ENCODE measurements at places on chromosomes 7 and 10.

GRCh38 chr7:98562381-98562823 is 54.7 kb upstream of the NPTX2 start:
- no peak for DNase-seq

DNA sequence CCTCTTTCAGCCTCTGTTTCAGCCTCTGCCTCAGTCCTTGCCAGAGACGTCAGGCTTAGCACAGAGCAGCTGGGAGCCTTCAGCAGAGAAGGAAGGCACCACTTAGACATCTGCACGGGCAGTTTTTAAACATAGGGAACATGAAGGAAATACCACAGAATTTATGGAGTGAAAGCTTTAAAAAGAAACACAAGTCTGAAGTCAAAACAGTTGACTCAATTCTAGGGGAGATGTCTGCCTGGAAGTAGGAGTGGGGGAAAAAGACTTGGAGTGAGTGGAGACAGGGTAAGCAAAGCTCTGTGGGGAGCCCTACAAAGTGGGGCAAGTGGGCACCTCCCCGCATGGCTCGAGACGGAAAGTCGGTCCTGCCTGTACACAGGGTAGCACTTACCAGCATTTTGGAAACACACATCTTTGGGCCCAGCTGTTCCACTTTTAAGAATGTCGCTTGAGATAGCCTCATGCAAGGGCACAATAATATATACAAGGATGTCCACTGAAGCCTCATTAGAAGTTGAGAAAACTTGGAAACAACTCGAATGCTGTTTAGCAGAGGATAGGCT is 5.0 kb upstream of the TBXAS1 start:
- DNase-seq = no peak

- no peak for DNase-seq
Measured at GRCh38 chr7:67753891-67754290, 757.3 kb downstream of the TYW1 start.

GRCh38 chr7:43615558-43616145 is 32.7 kb downstream of the STK17A start:
- no peak for DNase-seq

GRCh38 chr7:145036604-145037405 is 201.0 kb upstream of the TPK1 start:
- peak; percentile 15 for DNase-seq

DNA sequence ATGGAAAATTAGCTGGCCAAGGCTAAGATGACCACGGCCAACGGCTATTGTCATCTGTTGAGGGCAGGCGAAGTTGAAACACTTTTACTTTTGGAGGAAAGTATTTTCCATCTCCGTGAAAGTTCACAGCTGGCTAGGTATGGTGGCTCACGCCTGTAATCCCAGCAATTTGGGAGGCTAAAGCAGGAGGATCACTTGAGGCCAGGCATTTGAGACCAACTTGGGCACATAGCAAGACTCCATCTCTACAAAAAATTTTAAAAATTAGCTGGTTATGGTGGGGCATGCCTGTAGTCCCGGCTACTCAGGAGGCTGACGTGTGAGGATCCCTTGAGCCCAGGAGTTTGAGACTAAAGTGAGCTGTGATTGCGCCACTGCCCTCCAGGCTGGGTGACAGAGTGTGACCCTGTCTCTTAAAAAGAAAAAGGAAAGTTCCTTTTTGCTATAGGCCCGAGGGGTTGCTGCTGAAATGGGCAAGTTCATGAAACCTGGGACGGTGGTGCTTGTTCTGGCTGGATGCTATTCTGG is 85.5 kb upstream of the MKLN1 start:
- no peak for DNase-seq

DNA sequence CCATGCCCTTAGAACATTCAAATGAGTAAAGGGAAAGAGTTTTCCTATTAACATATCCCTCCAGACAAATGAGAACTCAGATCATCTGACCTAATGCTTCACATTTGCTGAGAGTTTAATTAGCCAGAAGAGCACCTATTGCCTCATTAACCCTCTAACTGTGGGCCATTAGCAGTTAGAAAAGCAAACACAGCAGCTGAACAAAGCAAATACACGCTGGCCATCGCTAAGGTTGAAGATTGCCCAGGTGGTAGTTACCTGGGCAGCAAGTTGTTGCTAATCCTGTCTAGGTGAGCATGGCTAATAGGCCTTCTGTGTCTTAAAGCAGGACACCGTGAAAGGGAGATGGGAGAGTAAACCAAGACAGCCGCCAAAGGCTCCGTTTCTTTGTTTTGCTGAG is 49.9 kb upstream of the UCN3 start:
- DNase-seq = no peak

DNA sequence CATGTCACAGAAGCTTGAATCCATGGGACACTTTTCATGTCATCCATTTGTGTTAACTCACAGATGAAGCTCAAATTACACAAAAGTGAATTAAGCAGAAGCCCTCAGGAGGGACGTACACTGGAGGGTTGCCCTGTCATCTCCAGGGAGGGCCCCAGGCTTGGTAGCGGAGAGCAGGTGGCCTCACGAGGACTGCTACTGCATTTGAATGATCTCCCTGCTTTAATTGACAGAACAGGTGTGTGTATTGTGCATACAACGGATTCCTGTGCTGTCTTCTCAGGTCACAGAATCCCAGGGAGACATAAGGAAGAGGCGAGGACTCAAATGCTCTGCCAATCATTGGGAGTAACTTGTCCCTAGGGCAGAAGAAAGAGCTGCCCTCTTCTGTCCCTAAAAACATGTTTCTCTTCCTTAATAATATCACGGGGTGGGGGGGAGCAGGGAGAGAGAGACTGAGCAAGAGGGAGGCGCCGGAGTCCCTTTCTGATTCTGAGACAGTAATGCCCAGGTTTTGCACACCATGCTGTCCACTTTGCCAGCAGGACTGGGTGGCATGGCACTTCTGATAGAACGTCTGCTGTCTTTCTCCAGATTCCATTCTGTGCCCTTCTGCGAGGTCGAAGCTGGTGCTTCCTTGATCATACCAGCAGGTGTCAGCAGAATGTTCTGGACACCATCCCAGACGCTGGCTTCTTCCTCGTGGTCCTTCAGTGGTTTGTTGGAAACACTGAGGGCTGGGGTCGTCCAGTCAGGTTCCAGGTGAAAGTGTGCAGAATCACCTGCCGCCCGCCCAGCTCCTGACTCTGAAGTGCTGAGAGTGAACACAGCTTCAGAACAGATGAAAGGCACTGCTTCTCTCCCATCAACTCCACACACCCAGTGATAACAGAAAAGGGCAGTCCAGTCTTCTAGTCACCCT is 26.2 kb upstream of the RASGEF1A start:
- peak; percentile 65 for DNase-seq

DNA sequence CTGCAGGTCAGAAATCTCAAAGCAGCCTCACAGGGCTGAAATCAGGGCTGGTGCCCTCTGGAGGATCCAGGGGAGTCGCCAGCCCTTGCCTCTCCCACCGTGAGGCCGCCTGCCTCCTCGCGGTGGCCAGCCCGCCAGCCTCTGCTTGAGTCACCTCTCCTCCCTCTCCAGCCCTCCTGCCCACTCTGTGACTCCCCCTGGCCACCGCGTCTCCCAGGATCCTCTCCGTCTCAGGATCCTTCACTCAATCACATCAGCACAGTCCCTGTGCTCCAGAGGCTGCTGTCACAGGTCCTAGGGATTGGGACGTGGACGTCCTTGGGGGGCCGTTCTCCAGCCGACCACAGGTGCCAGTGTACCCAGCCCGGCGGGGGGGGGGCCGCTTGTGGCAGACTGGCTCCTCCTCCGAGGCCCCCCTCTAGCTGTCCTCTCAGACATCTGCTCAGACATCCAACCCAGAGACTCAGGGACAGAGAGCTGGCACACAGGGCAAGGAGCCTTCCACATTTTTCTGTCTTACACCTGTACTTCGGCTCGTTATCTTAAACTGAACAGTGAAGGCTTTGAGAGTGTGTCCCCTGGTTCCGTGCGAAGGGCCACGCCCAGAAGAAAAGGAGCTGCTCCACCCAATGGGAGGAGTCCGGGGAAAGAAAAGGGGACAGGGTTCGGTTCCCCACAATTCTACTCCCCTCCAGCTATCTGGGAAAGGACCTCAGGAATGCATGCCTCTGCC is 9.4 kb upstream of the PPP2R2D start:
- no peak for DNase-seq

- DNase-seq = no peak
Measured at GRCh38 chr10:77582710-77583115, 54.9 kb downstream of the KCNMA1 start.

DNA sequence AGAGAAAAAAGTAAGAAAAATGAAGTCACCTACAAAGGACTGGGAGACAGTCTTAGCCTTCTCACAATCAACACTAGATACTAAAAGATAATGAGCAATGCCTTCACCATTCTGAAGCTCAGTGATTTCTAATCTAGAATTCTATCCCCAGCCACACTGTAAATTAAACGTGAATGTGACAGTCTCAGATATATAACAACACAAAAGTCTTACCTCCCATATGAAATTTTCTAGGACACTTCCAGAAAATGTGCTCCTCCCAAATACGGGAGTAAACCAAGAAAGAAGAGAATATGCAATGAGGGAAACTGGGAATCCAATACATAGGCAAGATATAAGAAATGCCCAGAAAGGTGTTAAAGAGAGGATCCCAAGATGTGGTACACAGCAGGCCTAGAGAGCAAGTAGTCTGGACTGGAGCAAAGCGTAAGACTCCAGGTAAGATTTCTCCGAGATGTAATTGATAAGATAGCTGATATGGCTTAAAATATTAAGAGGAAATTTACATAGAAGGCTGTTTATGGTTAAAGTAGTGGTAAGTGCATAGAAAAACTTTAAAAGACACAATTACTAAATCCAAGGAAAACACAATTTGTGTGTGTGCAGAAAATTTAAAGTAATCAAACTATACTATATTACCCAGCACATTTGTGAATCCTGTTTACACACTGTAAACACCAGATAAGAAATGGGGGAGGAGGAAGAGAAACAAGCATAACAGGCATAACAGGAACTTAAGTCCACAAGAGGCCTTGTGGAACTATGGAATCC is 44.1 kb downstream of the SGMS1 start:
- no peak for DNase-seq

DNA sequence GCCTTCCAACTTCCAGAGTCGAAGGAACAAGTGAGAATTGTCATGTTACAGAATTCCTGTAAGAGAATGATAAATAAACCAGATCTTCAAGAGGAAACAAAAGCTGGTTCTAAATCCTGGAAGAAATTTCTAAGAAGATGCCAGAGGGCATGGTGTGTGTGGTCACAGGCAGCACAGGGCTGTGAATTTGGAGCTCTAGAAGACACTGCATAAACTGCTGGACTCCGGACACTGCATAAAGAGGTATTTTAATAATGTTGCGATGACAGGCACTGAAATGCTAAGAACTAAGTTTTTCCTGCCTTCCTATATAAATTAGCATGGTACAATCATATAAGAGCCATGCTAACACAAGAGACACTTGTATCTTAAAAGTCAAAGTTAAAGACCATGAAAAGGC is 86.0 kb downstream of the LARP4B start:
- no peak for DNase-seq

DNA sequence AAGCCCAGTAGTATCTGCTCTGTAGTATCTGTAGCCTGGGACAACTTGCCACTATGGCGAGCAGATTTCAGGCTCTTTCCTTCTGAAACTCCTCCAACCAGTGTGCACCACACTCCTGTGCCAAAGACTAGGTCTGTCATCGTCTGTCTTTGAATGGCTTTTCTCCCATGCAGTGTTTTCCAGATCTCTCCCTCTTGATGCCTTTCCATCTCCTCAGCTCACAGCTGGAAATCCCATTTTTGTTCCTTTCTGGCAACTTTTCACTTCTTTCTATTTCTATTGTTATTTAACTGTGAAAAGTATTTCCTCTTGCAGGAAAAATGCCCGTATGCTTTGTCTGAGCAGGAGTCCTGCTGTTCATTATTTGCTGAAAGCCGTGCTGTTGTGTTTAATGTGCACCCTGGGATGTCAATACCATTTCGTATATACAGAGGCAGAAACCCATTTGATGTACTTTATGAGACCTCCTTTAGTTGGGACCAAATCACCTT is 373.7 kb downstream of the PHTF2 start:
- no peak for DNase-seq

DNA sequence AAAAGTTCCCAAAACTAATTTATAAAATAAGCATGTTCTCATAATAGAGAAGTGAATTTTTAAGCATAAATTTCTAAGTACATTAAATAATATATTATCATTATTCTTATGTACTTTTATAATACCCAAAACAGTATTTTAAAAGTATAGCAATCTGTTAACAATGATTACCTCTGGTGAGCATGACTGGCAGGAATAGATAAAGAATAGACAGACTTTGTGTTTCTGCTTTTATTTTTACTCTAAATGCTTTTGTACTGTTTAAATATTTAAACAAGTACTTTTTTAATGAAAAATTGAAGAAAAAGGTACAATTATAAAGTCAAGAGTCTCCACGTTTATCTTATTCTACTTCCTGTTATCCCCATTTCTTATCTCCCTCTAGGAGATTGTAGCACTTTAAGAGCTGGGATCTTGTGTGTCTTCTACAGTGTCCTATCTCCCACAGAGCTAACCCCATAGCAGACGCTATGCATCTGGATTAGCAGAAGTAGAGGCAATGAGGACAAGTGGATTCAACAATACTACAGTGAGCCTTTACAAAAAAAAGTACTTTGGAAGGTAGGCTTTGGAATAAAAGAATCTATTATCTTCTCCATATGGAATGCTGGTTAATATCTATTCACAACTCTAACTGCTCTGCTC is 42.9 kb downstream of the IDE start:
- no peak for DNase-seq

DNA sequence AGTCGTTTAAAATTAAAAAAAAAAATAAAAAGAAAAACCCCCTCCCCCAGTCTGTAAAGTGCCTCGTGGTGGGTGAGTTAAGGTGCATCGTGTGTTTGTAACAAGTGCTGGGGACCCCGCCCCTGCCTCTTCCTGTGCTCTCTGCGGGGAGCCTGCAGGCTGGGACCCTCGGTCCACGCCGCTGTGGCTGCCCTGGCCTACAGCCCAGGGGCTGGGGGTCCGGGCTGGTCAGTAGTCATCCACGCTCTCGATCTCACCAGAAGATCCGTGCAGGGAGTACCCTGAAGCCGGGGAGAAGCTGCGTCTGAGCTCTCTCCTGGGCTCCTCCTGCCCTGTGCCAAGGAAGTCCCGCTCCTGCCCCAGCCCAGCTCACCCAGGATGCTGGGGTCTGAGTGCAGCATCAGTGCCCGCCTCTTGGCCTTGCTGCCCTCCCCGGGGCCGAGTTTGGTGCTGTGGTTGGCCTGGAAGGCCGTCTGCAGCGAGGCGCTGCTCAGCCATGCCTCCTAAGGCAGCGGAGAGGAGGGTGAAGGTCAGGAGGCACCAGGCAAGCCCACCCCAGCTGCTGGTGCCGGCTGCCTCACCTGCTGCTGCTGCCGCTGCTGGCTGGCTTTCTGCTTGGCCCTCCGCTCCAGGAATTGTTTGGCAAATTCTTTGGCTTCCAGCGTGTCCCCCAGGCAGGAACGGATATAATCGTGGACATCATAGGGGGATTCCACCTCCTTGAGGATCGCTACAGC is 8.1 kb downstream of the GNB2 start:
- DNase-seq = no peak

DNA sequence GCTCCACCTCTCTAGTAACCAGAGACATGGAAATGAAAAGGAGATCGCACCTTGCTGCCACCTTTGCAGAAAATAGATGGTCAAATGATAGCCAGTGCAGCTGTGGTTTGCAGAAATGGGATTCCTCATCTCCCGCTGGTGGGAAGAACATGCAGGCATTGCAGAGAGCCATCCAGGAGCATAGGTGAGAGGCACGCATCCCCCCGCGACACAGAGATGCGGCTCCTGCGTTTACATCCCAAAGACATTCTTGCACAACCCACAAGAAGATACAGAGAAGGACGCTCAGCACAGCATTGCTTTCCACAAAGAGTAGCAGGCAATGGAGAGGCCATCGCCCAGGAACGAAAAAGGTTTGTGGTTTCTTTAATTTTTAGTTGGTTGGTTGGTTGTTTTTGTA is 56.2 kb downstream of the OAT start:
- no peak for DNase-seq

Measured in GM10248 (cell line).